ENCODE measurements at places on chromosomes 16 and 17.

DNA sequence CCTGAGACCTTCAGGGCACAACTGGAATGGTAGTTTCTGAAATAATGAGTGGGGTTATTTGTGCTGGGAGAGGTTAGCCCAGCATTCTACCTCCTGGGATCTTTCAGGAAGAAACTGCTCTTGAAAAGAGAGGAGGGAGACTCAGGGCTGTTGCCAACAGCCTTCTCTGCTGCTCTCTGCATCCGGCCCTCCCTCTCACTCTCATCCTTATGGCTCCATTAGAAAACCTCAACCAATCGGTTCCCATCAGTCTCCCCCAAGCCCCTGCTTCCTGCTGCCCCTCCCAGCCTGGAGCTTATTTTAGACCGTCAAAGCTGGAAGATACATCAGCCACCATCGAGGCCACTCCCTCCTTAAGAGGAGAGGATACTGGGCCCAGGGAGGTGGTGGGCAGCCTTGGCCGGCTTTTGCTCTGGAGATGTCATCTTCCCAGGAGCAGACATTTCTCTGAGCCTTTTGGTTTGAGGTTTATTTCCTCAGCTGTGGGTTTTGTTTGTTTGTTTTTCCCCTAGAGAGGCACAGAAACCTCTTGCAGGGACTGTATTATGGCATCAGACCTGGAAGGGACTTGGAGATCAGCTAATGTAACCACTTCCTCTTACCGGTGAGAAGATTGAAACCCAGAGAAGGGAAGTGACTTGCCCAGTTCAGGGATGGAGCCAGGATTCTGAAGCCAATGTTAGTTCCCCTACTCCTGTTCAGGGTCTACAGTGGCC, 2.7 kb downstream of the MPRIP start:
- DNase-seq: peak; percentile 92

DNA sequence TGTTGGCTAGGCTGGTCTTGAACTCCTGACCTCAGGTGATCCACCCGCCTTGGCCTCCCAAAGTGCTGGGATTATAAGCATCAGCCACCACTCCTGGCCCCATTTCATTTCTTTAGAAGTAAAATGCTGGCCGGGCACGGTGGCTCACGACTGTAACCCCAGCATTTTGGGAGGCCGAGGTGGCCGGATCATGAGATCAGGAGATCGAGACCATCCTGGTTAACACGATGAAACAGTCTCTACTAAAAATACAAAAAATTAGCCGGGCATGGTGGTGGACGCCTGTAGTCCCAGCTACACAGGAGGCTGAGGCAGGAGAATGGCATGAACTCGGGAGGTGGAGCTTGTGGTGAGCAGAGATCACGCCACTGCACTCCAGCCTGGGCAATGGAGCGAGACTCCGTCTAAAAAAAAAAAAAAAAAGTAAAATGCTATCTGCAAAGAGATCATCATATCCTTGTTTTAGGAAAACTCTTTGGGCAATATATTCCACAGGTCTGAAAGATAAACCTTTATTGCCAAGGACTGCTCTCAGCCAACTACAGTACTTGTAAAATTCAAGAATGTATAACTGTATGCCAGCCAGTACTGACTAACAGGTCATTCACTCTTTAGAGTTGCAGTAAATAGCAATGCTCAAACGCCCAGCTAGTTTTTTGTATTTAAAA, 3.8 kb downstream of the GJC1 start:
- no peak for DNase-seq

- no peak for DNase-seq
Measured at GRCh38 chr17:57408071-57408811, 151.9 kb downstream of the MSI2 start.

GRCh38 chr16:20971401-20971800, 70.8 kb downstream of the LYRM1 start:
- no peak for DNase-seq

GRCh38 chr16:6864671-6865070, 468.0 kb upstream of the RBFOX1 start:
- no peak for DNase-seq

DNA sequence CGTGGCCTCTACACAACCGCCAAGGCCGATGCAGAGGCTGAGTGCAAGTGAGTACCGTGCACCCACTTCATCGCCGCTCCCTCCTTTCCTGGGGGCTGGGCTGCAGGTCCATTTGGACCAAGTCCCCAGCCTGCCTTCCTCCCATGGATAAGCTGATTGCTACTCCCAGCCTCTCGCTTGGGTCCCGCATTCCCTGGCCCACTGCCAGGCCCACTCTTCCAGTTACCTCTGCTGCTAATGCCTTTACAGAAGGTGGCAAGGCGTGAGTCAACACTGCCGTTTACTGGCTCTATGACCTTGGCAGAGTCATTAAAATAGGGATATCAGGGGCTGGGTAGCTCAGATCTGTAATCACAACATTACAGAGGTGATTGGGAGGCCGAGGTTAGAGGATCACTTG, 11.2 kb downstream of the SULT1A2 start:
- DNase-seq: no peak

GRCh38 chr17:75684924-75685323, 17.8 kb downstream of the SAP30BP start:
- no peak for DNase-seq
